ENCODE measurements at places on chromosomes 2 and 18. TPM values are rescaled to one million over a fixed set of nuclear protein-coding genes. Genes with fewer than 3 reads are reported as not detected.

- no peak for DNase-seq
Observed at GRCh38 chr18:49745045-49746014, 68.0 kb downstream of the ACAA2 start.

- no peak for DNase-seq
Observed at GRCh38 chr2:234996069-234996940, 44.5 kb downstream of the SH3BP4 start.

DNA sequence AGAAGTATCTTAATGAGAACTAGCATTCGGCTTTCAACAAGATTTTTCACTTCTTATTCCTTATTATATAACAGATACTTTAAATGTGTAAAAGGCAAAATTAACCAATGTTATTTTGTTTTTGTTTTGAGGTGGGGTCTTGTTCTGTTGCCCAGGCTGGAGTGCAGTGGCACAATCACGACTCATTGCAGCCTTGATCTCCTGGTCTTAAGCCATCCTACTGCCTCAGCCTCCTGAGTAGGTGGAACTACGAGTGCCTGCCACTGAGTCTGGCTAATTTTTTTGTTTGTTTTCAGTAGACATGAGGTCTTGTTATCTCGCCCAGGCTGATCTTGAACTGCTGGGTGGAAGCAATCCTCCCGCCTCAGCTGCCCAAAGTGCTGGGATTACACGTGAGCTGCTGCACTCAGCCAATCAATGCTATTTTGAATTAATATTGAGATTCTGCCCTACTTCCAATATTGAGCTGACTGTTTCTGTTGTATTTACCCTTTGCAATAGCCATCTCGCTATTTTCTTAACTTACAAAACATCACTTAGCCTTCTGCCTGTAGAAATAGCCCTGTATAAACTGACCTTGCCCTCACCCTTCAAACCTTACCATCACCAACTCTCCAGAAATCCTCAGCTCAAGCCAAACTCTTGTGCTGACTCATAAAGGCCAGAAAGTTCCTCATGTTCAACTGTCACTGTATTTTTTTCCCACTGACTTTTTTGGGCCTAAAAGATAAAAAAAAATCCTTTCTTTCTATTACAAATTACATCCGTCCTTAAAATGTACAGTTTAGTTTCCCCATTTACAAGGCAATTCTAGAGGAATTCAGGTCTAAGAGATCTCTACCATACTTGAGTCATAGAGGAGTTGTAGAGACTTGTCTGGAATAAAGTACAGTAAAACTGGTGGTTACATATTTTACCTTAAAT lies 94.3 kb downstream of the OLA1 start:
- no peak for DNase-seq

- no peak for DNase-seq
Observed at GRCh38 chr2:209121691-209122090, 302.2 kb upstream of the MAP2 start.

- DNase-seq, result no peak
Observed at GRCh38 chr2:41990688-41991087, 57.1 kb upstream of the PKDCC start.

GRCh38 chr2:151906633-151906998 lies 78.4 kb upstream of the ARL5A start:
- DNase-seq, result no peak

GRCh38 chr2:202178346-202178958 lies 59.9 kb downstream of the SUMO1 start:
- DNase-seq, result no peak

- no peak for DNase-seq
Observed at GRCh38 chr2:204114295-204115136, 178.0 kb downstream of the ICOS start.

GRCh38 chr2:22167256-22167655 lies 1043.5 kb downstream of the TDRD15 start:
- no peak for DNase-seq

DNA sequence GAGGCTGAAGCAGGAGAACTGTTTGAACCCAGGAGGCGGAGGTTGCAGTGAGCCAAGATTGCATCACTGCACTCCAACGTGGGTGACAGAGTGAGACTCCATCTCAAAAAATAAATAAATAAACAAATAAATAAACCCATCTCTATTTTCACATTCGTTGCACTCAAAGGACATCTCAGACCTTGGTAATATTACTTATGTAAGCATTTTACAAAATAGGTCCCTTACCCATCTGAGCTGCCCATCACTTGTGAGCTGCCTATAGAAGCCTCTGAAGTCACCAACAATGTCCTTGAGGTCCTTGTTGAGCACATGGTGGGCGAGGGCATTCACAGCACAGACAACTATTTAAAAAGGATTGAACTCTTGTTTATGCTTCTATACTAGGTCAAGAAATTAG lies 15.4 kb downstream of the ENOSF1 start:
- DNase-seq, result no peak

DNA sequence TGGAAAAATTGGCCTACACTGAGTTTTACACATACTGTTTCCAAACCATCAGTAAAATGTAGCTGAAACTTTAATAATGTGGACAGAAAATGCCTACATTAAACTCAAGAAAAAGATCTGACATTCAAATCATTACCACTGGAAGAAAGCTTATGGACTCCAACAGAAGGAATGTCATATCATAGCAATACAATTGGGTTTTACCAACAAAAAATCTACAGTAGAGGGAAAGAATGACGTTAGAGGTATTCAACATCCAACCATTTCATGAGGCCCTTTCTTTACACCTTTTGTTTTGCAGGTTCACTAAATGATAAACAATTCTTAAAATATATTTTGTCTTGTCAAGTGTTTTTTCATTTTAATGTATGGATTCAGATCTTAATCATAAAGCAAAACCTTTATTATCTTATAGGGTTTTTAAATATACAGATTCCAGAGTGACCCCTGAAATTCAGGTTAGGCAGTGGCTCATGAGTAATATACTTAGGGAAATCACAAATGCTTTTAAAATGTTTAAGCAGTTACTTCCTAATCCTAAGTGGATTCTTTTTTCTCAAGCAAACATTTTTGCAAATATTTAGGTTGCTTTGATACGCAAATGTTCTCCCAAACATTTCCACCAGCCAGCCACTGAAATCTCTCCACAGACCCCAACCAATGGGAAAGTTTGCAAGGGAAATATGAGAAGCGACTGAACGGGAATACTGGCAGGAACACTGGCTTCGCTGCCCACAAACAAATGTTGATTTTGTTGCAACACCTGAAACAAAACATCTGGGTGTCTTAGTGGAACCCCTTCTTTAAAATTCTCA lies 168.7 kb downstream of the TCF4 start:
- DNase-seq, result no peak

- DNase-seq, result no peak
Observed at GRCh38 chr2:186950694-186951093, 101.7 kb upstream of the ZSWIM2 start.

DNA sequence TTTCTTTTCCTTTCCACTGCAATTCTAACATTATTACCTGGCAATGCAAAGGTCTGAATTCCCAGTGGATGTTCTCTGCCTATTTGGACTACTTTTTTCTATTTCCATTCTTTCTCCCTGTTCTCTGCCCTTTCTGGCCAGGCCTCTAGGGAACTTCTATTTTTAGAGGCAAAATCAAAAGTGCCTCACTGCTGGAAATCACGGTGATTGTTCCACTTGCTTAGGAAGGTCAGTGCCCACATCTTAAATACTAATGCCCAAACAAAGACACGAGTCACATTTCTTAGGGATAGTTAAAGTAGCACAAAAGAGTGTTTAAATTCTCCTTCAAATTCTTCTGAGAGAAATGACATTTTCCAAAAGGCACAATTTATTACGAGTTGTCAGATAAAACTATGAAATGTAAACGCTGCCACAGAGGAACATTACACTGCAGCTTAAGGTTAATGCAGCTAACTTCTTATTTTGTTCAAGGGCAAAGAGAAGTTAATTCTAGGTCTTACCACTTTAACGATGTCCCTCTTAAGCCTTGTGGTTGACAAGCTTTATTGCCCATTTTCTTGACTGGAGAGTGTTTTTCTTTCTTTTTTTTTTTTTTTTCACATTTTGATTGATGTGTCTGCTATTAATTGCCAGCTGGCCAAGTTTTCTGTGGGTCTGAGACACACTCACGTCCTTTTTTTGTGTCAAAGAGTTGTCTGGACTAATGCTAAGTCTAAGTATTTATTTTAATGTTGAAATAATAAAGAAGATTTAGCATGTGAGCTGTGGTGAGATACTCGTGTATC lies 34.7 kb downstream of the ST6GAL2 start:
- no peak for DNase-seq

- DNase-seq, result no peak
Observed at GRCh38 chr2:38650717-38651116, 15.2 kb upstream of the GALM start.

GRCh38 chr2:57959390-57959789 lies 87.2 kb upstream of the VRK2 start:
- no peak for DNase-seq

Gene GREB1L
- total RNA-seq, result 0.28 TPM

Gene ABHD1
- total RNA-seq, result not detected

Gene NOL4
- total RNA-seq, result 1.8 TPM

Gene CHRNG
- total RNA-seq, result not detected

Measured in left colon (tissue), 2 donors.